SHP77 treated with DMSO at 0.1 percent for 48 hours (cell line): ENCODE measurements at places on chromosomes 1 and 21.

GRCh38 chr1:42957229-42957879, 1.3 kb downstream of the SLC2A1 start:
- no peak for DNase-seq

DNA sequence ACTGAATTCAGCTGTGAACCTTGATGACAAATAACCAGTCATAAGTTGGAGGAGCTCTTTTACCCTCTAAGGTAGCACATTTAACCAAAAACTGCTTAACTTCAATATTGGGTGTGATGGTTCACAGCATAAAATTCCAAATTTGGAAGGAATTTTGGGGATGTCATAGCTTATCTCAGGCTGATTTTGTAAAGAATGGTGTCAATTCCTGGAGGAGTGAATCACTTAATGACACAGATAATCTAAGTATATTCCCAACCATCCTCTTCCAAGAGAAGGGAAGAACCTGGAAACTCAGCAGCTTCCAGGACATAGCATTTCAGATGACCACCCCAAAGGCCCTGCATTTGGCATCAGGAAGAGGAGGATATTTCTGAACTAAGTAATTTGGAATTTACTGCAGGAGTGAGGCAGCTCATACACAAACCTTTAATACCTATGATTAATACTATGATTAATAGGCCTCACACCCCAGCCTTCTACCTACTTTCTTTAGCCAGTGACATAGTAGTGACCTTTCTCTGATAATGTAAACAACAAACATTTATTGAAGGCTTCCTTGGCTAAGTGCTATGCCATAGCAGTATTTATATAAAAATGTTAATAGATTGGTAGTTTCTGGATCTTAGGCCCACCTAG, 14.5 kb downstream of the GLUL start:
- no peak for DNase-seq

GRCh38 chr1:235045921-235046601, 82.6 kb downstream of the TOMM20 start:
- DNase-seq, result no peak

DNA sequence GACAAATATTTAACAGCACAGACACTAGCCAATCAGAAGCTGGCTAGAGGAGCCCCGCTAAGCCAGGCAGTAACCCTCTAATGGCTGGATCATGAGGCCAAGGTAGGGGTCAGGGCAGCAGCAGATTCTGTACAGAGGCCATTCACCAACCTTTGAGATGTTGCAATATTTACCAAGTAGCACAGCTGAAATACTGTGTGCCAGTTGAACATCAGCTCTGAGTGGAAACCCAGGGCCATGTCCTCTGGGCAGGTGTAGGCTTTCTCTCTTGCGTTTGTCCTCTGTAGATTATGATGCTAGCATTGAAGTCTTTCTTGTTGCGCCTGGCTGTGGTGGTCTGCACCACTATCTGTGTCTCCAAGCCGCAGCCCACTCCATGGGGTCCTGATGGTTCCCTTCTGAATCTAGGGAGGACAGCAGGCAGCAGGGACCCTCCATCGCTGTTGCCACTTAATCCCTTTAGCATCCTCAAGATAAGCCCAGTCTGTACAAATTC, 2.5 kb upstream of the COG2 start:
- DNase-seq, result no peak

- peak; percentile 5 for DNase-seq
These were observed 10.2 kb downstream of the ADAM30 start for GRCh38 chr1:119885903-119886783.

DNA sequence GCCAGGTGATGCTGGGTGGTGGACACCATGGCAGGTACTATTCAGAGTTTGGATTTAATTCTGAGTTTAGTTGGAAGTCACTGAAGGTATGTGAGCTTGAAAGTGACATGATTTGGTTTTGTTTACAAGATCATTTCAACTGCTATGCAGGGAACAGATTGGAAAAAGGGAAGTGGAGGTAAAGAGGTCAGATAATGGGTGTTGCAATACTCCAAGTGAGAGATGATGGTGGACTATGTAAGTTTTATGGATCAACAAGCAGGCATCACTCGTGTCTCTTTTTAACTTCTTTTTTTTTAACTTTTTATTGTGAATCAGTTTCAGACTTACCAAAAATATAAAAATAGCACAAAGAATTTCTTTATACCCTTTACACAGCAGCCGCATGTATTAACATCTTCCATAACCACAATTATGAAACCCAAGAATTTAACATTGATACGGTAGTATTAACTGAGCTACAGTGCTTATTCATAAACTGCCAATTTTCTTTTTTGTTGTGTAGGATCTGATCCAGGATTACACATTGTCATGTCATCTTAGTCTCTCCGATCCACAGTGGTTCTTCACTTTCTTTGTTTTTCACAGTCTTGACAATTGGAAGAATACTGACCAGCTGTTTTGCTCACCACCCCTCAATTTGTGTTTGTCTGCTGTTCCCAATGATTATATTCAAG, 24.9 kb upstream of the NHLH2 start:
- no peak for DNase-seq

GRCh38 chr1:34306568-34306967, 129.9 kb downstream of the C1orf94 start:
- DNase-seq, result no peak

DNA sequence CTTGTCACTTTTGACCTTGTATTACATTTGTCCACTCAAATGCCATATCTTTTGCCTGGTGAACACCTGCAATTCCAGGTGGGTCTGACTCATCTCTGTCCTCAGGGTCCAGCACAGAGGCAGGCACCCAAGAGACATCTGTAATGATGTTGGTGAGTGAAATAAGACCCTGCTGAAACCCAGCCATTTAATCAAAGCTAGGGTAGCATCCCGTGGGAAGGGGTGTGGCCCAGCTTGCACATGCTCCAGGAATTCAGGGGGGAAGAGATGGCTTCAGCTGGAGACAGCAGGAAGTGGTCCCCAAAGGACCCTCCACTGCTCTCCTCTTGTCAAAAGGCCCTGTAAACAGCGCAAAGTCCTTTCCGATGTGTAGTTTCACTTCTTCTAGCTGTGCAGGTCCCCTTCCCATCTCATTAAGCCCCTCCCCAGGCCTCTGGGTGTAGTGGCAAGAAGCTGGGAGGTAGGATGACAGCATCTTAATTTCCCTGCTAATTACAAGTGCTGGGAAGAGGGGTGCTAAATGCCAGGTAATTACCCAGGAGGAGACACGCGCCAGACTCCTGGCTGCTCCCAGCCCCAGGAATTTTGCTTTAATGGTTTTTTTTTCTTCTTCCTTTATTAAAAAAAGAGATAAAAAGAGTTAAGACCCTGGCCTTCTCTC, 54.4 kb upstream of the TRABD2B start:
- DNase-seq, result no peak

- no peak for DNase-seq
These were observed 607 bp downstream of the BTG3 start for GRCh38 chr21:17612023-17612564.

DNA sequence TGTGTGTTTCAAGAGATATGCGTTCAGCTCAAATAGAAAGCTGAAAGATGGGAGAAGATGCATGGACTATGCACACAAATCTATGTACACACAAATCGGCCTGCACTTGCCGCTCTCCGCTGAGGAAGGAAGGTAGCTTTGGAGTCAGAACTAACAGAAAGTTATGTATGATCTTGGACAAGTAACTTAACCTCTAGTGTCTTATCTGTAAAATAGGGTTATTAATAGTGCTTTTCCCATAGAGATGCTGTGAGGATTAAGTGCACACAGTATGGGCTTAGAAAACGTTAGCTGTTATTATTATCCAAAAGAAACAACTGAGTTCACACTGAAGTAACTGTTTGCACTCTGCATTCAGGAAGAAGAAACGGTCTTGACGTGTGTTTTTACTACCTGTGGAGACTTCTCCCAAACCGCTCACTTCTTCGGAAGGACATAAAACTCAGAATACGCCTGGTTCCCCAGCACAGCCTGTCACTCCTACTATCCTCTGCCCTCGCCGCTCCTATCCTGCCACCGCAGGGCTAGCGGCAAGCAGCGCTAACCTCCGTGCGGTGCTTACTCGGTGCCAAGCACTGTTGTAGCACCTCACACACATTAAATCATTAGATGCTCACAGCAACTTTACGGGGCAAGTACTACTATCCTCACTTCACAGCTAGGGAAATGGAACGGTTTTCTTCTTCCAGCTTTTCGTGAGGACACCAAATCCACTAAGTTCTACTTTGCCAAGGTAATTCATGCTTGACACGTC, 1.3 kb downstream of the TGFBR3 start:
- DNase-seq, result no peak

GRCh38 chr21:35352066-35352770, 303.1 kb upstream of the RUNX1 start:
- DNase-seq, result no peak

DNA sequence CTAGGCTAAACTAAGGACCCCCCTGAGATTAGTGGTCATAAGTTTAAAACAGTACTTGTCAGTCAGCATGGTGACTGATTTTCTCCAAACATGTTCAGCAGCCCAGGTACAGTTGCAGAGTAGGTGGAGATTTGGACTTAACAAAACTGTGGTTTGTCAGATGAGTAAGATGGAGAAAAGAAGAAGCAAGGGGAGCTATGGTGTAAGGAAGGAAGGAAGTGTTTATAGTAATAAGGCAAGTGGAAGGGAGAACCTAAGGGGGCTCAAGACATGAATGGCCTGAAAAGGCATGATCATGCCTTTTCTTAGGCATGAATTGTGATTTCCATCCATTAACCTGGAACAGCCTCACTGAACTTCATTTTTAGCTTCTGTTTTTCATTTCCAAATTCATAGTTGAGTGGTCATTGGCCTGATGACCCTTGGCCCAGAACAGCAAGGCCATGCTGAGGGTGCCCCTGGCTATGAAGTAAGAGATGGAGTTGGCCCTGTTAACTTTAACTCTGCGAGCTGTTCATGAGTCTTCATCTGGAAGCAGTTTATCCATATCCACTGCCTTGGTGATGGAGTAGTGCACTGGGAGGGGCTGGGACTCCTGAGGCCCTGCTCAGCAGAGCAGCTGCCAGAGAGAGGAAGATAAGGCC, 60.7 kb downstream of the LRRC8D start:
- DNase-seq, result no peak

GRCh38 chr1:164891615-164892014, 332.6 kb downstream of the PBX1 start:
- DNase-seq, result no peak

- no peak for DNase-seq
These were observed 36.6 kb downstream of the CD58 start for GRCh38 chr1:116534014-116534739.

- no peak for DNase-seq
These were observed 31.6 kb downstream of the FMO4 start for GRCh38 chr1:171345536-171345935.
